ENCODE measurements at places on chromosomes 2 and 18.

- no peak for DNase-seq
Observed at GRCh38 chr2:75517547-75518230, 43.0 kb downstream of the EVA1A start.

DNA sequence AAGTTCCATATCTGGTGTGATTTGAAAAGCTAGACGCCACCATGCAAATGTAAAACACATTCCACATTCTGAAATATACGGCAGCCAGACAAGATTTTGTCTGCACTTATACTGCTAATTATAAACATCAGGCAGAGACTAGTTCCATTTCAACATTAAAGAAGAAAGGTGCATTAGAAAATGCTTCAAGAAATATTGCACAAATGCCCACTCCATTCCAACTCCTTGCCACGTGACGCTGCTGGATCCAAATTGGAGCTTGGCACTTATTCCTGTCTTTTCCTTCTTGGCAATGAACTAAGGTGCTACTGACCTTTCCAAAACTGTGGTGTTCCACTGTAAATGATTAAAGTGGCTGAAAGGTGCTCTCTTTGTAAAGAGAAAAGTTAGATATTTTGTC lies 6.3 kb downstream of the COL6A3 start:
- DNase-seq: no peak

- no peak for DNase-seq
Observed at GRCh38 chr2:19536136-19536535, 177.7 kb upstream of the OSR1 start.

GRCh38 chr18:12946549-12947284 lies 1.1 kb upstream of the SEH1L start:
- DNase-seq: peak; percentile 12

GRCh38 chr2:48738806-48739205 lies 16.7 kb downstream of the LHCGR start:
- no peak for DNase-seq

DNA sequence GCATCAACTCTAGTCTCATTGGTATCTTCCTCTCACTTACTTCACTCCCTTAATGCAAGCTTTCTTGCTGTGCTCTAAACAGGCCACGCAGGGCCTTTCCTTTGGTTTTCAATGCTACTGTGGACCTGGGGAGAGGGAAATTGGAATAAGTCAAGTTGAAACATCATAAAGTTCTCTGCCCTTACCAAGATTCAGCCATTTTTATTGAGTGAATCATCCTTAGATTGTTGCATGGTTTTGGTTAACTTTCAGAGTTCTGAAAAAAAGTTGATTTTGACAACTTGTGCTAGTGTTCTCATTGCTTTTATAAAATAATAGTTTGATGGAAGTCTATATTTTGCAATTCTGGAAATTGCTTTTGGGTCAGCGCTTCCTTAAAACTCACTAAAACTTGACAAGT lies 852.8 kb upstream of the ACVR2A start:
- DNase-seq: no peak

DNA sequence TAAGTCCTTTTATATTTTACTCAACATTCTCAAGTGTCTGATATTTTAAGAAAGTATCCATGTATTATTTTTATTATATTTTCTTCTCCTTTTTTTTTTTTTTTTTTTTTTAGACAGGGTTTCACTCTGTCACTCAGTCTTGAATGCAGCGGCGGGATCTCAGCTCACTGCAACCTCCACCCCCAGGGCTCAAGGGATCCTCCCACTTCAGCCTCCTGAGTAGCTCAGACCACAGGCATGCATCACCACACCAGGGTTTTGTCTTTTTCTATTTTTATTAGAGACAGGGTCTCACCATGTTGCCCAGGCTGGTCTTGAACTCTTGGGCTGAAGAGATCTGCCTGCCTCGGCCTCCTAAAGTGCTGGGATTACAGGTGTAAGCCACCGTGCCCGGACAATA lies 212.1 kb downstream of the TCF4 start:
- no peak for DNase-seq

DNA sequence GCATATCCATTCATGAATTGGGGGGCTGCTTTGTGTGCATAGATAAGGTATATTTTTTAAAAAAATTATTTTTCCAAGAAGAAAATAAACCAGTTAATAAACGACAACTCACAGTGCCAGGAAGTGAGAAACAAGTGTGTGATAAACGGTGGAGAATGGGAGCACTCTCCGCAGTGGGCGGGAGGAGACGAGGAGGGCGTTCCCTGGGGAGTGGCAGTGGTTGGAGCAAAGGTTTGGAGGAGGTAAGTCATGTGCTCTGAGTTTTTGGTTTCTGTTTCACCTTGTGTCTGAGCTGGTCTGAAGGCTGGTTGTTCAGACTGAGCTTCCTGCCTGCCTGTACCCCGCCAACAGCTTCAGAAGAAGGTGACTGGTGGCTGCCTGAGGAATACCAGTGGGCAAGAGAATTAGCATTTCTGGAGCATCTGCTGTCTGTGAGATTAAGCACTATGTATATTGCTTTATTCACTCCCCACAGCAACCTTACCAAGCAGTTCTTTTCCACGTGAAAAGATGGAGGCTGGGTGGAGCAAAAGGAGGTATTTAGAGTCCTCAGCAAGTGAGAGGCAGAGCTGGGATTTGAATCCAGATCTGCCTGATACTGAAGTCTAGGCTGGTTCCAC lies 27.0 kb upstream of the CASP8 start:
- peak; percentile 80 for DNase-seq

DNA sequence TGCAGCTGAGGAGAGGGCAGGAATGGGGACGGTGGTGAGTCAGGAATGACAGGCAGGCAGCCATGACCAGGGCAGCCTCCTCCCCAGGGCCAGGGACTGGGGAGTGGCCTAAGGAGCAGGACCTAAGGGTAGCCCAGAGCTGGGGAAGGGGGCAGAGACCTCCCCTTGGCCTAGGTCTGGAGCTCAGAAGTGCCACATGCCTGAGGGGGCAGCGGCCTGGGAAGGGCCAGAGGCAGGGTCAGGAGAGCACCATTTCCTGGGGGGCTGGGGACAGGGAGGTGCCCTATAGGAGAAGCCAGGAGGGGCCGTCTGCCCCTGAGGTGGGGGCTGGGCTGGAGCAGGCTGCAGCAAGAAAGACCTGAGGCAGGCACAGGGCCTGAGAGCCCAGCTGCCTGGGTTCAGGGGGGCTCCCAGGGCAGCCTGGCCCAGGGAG lies 20.9 kb downstream of the CFLAR start:
- DNase-seq: no peak

GRCh38 chr2:216535454-216535995 lies 36.9 kb downstream of the RPL37A start:
- no peak for DNase-seq

- no peak for DNase-seq
Observed at GRCh38 chr18:50183556-50183955, 11.4 kb downstream of the MYO5B start.

- DNase-seq: no peak
Observed at GRCh38 chr2:64688909-64689308, 35.2 kb upstream of the SERTAD2 start.

- no peak for DNase-seq
Observed at GRCh38 chr2:236614551-236614950, 44.9 kb downstream of the ACKR3 start.

DNA sequence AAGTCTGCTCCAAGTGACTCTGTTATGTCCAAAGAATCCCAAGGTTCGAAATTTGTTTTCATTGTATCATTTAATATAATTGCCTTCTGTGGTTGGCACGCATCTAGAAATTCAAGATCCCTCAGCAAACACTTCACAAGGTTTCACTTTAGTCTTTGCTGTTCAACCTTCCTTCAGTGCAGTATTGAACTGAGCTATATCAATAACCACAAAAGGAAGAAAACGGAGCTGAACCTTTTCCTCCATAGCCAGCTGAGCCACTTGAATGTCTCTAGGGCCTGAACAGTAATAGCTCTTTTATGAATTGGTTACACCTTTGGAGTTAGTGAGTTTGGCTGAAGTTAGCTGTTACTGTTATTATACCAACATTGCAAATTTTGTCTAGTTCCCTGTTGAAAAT lies 357.7 kb upstream of the HNRNPA3 start:
- DNase-seq: no peak

GRCh38 chr2:16413285-16413684 lies 252.3 kb downstream of the CYRIA start:
- no peak for DNase-seq

DNA sequence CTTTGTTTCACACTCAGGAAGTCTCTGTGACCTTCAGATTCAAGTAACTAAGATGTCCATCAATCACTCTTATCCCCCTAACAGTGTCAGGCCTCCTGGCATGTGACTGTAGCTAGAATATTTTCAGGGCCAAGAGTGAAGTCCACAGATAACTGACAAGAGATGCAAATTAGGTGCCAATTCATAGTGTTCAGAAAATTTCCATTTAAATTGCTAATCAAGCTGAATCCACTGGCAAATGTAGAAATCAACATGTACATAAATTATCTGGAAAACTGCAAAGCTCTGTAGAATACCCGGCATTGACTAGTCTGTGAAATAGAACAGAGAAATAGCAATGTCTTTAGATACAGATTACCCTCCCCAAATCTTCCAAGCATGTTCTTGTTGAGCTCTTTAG lies 38.6 kb upstream of the ARL4C start:
- DNase-seq: no peak

DNA sequence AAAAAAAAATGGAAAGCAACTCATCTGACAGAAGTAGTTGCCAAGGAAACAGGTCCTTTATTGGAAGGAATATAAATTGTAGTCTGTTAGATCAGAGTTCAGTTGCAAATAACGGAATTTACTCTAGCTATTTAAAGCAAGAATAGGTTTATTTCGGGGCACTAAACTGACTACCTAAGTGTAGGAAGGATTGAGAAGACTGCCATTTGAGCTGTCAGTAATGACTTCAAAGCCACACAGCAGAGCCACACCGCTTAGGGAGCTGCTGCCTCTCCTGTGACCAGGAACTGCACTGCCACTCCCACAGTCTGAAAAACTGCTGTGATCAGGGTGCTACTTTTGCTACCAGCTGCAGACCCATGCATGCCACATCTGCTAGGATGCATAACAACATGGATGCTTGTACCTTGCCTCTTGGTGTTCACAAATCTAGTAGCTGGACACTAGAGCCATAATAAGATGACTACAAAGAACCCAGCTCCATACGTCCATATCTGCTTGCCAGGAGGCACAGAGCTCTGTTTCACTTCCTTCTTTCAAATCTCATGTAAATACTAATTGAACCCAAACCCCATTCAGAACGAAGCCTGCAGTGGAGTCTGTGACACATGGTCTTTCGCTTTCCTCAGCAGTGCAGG lies 2.2 kb downstream of the DSG2 start:
- DNase-seq: no peak

- no peak for DNase-seq
Observed at GRCh38 chr2:66717218-66717905, 282.4 kb downstream of the MEIS1 start.

DNA sequence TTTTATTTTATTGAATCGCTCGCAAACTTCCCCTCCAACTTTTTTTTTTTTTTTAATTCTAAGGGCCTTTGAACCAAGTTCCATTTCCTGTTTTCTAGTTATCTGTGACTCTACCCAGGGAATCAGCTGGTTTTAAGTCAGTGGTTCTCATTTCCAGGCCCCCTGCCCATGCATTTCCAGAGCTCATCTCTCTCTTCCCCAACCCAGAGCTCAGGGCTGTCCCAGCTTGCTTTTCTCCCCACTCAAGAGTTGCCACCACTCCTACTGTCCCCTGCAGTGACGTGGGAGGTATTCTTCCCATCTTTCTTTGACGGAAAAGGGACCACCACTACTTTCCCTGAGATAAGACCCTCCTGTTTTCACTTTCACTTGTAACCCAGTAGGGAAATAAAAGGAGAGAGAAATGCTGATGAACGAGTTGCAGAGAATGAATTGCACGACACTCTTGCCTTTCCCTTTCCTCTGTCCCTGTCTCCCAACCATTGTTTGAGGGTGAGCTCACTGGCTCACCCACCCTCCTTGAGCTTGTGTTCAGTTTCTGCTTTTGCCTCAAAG lies 42.1 kb downstream of the TET3 start:
- DNase-seq: no peak

- no peak for DNase-seq
Observed at GRCh38 chr2:121089166-121089510, 195.9 kb downstream of the TFCP2L1 start.

GRCh38 chr18:49250816-49251388 lies 209.5 kb downstream of the DYM start:
- no peak for DNase-seq

Data from effector CD4-positive, alpha-beta T cell (primary cell).